Amniotic epithelial cell (primary cell): ENCODE measurements at places on chromosomes 5 and 9.
A peak's percentile ranks its signal among the peaks of the same experiment; 100 is the strongest.

DNA sequence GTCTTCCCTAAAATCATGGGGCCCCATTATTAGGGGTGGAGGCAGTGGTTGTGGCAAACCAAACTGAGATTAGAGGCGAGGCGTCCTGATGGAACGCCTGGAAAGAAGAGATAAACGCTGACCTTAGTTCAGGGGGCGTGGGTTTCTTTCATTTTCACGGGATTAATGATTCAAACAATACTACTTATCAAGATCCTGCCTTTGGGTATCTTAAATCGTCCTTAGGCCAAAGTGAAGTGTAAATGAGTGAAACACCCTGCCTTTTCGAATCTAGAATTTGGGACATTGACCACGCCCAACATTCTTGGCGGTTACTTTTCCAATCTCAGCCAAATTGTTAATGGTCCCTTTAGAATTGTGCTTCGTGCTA, 1.0 kb upstream of the UBTD2 start:
- DNase-seq = peak; percentile 23

DNA sequence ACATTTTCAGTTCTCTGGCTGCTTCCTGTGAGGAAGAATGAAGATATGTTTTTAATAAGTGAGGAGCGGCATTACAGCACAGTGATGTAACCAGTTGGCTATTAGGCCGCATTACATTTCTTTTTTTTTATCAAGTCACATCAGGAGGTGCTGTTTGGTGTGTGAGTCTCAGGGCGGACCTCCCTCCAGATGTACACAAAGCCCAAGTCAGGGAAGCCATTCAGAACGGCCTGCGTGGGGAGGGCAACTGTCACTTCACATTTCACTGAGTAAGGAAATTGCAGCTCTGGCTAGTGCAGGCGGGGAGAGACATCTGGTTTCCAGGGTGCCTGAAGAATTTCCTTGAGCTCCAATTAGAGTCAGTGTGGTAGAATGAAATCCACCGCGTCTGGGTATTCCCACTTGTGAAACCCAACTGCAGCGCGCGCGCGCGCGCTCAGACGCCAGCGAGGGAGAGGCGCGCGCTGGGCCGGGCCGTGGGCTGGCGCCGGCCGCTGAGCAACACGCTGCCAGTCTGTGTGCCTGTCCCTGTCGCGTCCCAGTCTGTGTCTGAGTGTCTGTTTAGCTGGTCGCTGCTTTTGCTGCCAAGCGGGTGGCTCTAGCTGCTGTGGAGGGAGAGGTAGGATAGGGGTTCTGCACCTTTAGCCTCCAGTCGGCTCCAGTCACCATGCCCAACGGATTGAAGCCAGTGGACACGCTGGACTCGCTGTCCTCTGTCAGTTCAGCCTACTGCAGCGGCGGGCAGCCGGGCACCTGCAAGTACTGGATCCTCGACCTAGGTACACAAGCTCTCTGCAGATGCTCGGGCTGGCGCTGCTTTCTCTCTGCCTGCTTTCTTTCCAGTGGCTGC, 140.8 kb upstream of the OTULINL start:
- peak; percentile 93 for DNase-seq

DNA sequence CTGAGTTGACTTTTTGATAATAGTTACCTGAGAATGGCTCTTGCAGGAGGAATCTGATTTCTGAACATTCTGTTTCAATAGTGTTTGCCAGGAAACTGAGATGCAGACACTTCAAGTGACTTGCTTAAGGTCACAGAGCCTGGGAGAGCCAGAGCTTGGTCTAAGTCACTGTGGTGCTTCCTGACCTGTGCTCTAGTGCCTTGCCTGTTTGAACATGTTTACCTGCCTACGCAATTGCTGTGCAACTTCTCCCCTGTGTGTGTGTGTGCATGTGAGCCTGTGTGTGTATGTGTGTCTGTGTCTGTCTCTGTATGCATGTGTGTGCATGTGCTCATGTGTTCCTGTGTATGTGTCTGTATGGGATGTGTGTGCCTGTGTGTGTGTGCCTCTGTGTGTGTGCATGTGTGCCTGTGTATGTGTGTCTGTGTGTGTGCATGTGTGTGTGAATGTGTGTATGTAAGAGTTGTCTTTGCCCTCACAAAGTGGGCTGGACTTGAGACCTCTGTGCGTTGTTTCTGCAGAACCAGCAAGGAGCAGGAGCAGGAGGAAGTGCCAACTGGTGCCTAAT, 185.8 kb downstream of the GADD45G start:
- DNase-seq = no peak

DNA sequence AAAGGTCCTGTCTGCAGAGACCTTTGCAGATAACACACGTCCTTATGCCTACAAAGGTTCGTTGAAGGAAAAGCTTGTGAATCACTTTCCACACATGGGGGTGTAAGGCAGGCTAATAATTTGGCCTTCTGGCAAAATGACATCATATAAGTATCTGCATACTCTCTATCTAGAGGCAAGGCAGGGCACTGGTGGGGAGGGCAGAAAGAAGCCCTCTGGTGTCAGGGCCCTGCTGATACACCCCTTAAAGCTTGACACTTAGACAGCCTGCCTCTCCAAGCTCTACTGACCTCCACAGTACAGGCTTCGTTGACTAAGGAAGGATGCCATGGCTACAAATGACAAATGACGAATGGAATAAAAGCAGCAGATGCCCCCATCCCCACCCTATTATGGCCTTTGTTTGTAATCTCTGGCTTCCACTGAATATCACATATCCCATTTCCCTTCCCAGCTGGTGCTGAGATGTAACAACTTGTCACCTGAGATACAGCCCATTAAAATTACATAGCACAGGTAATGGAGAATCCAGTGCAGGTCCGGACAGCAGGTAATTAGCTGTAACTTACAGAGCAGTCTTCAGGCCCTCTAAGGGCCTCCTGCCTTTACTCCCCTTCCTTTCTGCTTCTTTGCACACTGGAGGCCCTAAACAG, 76.9 kb upstream of the IFNK start:
- DNase-seq = no peak
